ENCODE measurements at places on chromosomes 7 and 10.
A peak's percentile ranks its signal among the peaks of the same experiment; 100 is the strongest.

GRCh38 chr7:130875265-130875741 is 141.3 kb upstream of the KLF14 start:
- peak; percentile 67 for DNase-seq

DNA sequence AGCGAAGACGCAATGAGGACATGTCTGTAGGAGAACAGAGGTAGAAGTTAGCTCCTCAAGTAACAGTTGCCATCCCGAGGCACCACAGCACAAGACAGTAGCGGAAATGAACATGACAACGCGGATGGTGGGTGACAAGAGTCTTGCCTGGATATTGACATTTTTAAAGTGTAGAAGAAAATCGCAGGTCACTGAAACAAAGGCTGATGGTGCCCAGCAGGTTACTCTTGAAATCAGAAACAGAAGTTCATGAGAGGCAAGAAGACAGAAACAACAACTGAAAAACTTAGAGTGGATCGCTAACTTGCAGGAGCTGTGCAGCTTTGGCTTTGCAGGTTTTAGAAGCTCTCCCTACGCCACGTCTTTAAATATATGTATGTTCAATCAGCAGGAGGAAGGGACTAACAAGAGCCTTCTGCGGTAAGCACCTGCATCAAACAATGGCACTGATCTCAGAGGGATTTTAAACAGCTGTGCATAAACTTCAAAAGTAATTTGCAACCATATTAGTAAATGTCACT is 1.8 kb downstream of the PRKCQ start:
- no peak for DNase-seq

GRCh38 chr7:111362506-111363054 is 199.7 kb downstream of the IMMP2L start:
- peak; percentile 56 for DNase-seq

- no peak for DNase-seq
Observed at GRCh38 chr10:11430421-11431215, 180.8 kb downstream of the USP6NL start.

- no peak for DNase-seq
Observed at GRCh38 chr7:120475994-120476393, 203.0 kb downstream of the KCND2 start.

DNA sequence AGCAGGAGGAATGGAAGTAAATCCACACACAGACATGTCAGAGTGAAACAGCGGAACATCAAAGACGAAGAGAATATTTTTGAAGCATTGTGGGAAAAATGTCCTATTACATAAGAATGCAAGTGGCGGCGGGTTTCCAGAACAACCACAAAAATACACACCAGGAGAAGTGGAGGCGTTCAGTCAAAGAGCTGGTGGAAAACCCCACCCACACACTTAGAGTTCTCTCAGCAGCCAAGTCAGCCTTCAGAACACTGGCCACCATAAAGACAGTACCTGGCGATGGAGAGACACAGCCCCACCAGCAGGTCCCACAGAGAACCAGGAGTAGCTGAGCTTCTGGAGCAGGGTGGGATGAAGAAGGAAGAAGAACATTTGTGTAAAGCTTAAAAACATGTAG is 23.7 kb downstream of the NKX6-2 start:
- no peak for DNase-seq

DNA sequence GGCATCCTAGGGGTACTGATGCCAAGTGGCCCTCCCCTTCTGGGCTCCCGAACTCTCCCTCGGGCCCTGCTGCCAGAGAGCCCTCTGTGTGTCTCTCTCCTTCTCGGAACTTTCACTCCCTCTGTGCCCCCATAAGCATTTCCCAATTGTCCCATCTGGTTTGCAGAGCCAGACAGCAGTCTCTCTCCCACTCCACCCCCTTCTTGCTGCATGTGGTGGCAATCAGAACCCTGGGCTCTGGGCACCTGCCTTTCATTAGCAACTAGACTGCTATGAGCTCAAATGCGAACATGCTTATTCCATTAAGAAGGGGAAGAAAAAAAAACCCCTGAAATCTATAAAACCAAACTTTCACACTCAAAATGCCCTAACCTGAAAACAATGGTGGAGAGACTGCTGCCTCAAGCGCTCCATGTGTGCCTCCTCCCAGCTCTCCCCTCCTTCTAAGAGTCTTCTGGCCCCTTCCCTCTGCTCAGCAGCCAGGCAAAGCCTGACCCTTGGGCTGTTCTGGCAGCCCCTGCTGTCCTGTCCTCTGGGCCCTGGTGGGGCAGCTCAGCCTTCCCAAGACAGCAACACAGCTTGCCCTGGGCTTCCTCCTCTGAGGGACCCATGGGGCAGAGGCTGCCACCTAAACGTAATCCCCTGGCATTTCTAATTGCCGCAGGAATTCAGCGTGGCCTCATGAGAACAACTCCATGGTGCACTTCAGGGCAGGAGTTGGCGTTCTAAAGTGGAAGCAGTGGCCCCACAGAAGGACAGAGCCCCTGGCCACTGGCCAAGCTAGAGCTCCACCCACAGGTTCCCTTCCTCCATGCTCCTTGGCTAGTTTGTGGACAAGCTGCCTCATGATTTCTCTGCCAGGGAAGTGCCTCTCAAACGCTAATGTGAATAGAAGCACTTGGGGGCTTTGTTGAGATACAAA is 415.4 kb downstream of the PLXNA4 start:
- no peak for DNase-seq

DNA sequence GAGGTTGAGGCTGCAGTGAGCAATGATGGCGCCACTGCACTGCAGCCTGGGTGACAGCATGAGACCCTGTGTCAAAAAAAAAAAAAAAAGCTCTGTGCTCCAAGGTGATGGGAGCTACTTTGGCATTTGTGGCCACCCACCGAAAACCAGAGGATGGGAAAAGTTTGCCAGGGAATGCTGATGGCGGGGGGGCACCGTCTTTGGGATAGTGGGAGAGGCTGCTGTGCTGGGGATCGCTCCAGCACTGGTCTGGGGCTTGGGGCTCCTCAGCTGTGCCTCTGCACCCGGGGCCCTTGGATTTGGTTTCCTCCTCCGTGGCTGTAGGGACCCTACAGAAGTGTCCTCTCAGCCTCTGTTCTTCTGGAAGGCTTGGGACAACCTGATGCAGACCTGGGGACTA is 11.7 kb upstream of the RAMP3 start:
- DNase-seq, result no peak

DNA sequence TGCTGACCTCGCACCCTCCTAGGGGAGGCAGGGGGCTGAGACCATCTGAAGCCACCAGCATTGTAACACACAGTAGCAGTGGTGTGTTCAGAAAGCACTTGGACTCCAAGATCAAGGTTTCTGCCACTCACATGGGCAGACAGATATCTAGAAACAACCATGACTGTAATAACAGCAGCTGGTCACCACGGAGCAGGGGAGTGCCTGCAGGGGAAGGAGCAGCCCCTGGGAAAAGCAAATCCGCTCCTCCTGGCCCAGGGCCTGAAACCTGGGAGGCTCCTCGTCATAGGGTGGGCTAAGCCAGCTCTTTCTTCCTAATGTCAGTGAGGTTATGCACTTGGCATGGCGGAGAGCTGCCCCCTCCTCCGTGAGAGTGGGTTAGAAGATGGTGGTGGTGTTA is 118.4 kb upstream of the INSYN2A start:
- no peak for DNase-seq

DNA sequence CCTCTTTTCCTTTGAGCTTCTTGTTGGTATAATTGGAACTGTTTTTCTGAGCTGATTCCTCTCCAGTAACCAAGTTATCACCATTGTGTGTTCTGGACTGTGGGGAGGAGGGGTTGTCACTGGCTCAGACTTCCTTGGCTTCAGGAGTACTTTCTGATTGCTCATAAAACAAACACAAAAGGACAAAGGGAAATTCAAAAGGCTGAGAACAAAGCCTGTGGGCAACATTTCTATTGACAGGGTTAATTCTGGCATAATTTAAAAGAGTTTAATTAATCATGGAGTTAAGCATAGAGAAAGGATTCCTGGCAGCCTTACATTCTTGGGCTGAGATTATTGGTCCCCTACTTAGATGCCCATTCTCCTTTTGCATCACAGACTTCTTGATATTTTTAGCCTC is 222.9 kb upstream of the KMT2E start:
- DNase-seq, result no peak

GRCh38 chr10:48651293-48651692 is 33.4 kb upstream of the WDFY4 start:
- DNase-seq, result no peak

DNA sequence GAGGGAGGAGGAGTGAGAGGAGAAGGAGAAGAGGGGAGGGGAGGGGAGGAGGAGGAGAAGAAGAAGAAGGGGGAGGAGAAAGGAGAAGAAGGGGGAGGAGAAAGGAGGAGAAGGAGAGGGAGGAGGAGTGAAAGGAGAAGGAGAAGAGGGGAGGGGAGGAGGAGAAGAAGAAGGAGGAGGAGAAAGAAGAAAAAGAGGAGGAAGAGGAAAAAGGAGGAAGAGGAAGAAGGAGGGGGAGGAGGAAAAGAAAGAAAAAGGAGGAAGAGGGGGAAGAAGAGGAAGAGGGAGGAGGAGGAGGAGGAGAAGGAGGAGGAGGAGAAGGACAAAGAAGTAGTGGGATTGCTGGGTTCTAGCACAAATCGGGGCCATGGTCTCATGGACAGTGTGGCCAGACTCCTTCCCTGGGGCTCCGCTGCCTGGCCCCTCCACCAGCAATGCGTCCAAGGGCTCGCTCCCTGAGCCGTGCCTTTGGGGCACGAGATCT is 4.2 kb upstream of the MAFK start:
- no peak for DNase-seq

DNA sequence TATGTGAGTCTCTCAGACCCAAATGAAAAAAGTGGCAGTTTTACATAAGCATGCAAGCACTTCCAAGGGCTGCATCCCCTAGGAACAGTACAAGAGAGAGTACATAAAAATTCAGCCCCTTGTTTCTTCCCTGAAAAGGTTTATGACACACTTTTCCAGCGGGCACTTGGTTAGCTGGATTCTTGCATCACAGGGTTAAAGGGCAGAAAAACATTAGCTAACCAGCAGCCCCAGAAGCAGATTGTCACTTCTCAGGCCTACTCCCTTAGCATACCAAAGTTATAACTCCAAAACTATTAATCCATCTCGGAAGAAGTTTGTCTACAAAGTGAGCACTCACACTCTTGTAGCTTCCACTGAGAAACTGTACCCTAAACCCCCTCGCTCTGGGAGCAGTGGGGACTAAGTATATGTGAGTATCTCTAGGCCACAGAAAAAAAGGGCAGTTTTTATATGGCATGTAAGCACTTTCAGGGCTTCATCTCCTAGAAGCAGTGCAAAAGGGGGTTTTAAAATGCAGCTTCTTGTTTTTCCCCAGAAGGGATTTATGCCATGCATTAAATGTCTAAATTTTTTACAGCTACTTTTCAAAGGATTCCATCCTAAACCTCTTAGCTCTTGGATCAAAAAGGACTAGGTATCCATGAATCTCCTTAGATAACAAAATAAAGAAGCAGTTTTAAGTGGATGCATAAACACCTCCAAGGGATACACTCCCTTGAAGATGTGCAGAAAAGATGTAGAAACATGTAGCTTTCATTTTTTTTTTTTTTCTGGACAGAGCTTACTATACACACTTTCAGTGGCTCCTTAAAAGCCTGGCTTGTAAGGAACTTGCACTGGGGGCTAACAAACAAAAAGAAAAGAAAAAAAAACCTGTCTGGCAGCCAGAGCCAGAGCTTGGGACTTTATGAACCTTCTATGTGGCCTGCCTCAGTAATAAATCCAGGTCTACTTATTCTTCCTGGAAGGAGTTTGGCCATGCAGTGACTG is 956.7 kb downstream of the CCSER2 start:
- no peak for DNase-seq

GRCh38 chr7:129170441-129171021 is 17.9 kb upstream of the SMO start:
- no peak for DNase-seq

GRCh38 chr7:16034353-16034752 is 347.9 kb upstream of the MEOX2 start:
- peak; percentile 83 for DNase-seq

- DNase-seq, result peak; percentile 93
Observed at GRCh38 chr10:986881-987619, 1.2 kb upstream of the GTPBP4 start.

- DNase-seq, result peak; percentile 17
Observed at GRCh38 chr7:46208635-46209525, 287.8 kb upstream of the IGFBP3 start.

- DNase-seq, result peak; percentile 26
Observed at GRCh38 chr10:94225589-94225988, 137.2 kb downstream of the NOC3L start.

- DNase-seq, result no peak
Observed at GRCh38 chr10:76133597-76134255, 702.3 kb downstream of the LRMDA start.

Measured in ELR (cell line).